ENCODE measurements at places on chromosomes 5 and 9.

GRCh38 chr9:72982146-72982799, 29.4 kb upstream of the ALDH1A1 start:
- DNase-seq = peak; percentile 35

DNA sequence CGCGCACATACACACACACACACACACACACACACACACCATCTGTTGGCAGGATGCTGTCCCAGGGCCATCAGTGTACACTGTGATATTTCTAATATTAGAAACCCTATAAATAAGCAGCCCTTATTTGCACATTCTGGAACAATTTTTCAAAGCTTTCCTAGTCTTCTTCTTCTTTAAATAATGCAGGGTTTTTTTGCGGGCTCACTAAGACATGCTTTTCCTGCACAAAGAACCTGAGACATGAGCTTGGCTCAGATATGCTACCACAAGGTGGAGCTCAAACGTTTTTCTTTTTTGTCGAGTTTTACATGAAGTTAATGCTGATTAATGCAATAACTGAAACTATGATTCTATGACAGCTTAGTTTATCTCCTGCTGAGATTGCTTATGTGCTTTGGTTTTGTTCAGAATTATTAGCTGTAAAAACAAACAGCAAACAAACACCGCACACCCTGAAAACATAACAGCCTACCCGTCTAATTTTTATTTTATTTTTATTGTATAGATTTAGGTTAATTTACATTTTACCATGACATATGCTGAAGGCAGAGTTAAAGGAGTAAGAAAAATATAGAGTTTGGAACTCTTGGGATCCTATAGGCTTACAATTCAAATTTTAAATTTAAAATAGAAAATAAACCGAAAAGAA, 95.8 kb downstream of the ALDH1A1 start:
- peak; percentile 72 for DNase-seq

DNA sequence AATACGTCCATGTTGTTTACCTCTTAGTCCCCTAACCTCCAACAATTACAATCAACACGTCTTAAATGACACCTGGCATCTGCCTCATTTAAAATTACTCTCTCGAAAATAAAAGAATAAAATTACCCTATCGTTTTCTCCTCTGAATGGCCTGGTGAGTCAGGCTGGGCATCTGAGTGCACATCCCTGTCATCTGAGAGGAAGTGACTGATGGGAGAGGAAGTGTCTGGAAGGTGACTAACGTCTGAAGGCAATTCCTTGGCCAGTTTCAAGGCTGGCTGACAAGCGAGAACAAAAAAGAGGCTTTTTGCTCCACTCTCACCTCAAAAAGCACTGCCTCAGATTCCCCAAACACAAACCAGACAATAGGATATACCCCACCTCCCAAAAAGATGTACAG, 57.7 kb downstream of the MAPKAP1 start:
- DNase-seq = peak; percentile 76

GRCh38 chr5:158807-159447, 32.4 kb upstream of the LRRC14B start:
- DNase-seq = no peak

DNA sequence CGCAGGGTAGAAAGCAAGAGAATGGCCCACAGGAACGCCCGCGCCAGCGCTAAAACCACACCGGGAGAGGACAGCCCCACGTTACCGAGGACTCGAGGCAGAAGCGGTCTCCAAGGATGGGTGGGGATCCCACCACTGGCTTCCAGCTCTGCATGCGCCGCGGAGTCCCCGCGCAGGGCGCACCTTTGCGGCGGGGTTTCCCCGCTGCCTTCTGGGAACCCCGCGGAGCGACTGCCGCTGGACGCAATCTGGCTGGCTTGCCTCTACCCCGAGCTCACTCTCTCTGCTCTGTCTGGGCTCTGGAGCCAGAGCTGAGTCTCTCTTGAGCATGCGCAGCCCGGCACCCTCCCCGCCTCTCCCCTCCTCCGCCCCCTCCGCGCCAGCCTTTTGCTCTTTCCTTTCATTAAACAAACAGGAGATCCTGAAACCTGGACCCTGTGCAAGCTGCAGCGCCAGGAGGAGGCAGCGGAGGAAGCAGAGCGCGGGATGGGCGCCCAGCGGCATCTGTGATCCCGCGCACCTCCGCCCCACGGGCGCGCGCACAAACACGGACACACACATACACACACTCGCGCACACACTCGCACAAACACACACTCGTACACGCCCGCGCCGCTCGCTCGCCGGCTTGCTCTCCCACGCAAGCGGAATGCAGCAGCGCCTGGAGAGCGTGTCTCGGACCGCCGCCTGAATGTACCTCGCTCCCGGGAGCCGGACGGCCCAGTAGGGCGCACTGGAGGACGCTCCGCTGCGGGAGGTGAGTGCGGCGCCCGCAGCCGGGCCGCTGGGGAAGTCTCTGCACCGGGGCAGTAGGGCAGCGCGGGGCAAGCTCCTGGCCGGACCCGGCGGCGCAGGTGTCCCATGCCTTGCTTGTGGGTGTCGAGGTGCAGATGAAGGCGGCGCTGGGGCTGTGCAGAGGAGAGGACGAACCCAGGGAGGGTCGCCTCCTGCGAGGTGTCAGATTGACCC, at the start of gene PLPPR1:
Gene PLPPR1, plus strand, starts transcription at position 382 of the 969 bp plus-strand sequence.
- DNase-seq = peak; percentile 30

- DNase-seq = peak; percentile 59
These were observed 83.5 kb upstream of the MINAR2 start for GRCh38 chr5:129664336-129664937.

DNA sequence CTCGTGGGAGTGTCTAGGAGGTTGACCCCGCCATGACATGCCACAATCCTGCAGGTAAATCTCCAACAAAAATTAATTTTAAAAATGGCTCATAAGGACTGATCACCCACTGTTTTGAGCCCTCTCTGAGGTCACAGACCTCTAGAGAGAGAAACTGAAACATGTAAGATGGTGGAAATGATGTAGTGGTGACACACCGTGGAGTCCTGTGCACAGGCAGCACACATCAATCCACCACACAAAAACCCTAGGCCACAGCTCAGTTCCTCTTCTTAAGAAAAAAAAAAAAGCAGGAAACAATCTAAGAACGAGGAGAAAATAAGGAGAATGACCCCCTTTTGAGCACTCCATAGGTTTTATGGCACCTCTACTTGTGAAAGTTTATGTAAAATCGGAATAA, 93.8 kb upstream of the FAM120A start:
- DNase-seq = no peak

- no peak for DNase-seq
These were observed 154.3 kb upstream of the PITX1 start for GRCh38 chr5:135188233-135188914.

DNA sequence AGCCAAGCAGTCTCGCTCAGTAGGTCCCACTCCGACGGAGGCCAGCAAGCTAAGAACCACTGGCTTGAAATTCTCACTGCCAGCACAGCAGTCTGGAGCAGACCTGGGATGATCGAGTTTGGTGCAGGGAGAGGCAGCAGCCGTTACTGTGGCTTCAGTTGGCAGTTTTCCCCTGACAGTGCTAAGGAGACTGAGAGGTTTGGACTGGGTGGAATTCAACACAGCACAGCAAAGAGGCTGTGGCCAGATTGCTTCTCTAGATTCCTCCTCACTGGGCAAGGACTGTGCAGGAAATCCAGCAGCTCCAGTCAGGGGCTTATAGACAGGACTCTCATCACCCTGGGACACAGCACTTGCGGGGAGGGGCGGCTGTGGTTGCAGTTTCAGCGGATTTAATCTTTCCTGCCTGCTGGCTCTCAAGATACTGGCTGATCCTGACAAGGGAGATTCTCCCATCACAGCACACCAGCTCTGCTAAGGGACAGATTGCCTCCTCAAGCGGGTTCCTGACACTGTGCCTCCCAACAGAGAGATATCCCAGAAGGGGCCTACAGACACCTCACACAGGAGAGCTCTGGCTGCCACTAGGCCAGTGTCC, 122.1 kb downstream of the YIPF5 start:
- no peak for DNase-seq

- no peak for DNase-seq
These were observed 120.2 kb upstream of the NFIB start for GRCh38 chr9:14434158-14434504.

DNA sequence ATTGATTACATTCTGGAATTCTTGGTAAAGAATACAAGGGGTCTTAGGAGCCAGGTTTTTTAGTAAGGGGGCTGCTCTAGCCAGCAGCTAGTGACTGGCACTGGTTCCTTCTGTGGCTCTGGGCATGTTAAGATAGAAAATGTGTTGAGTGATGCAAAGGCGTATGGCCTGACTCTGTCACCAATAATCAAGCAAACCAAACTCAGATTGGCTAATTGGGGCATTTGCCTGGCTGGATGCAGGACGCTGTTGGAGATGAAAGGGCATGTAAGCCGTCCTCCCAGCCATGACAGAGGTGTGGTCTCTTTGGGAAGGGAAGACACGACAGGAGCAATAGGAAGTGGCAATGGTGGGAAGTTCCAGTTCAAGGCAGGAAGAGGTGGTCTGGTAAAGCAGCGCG, 87.6 kb upstream of the CTSL start:
- DNase-seq = no peak

- DNase-seq = peak; percentile 73
These were observed 84.5 kb downstream of the RFX3 start for GRCh38 chr9:3441197-3441816.

GRCh38 chr9:112841261-112841660, 49.4 kb downstream of the SLC46A2 start:
- no peak for DNase-seq
